ENCODE measurements at places on chromosomes 3 and 15.

DNA sequence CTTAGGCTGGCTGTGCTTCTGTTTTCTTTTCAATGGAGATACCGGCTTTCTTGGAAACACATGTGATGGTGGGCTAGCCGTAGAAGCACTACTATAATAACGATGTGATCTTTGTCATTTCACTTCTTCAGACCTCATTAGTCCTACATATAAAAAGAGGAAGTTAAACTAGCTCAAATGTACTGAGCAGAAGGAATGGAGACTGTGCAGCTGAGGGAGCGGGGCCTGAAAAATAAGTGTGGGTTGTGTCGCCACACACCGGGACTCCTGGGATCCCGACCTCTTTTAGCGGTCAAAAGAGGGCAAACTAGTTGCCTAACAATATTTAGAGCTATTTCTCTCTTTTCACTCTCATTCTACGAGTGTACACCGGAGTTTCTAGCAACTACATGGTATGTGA, 1.0 kb upstream of the RNF7 start:
- DNase-seq, result no peak

GRCh38 chr3:42476225-42477125, 26.0 kb upstream of the VIPR1 start:
- no peak for DNase-seq

GRCh38 chr3:55984626-55985025, 483.6 kb downstream of the ERC2 start:
- no peak for DNase-seq

- DNase-seq, result no peak
Observed at GRCh38 chr3:107627962-107628542, 105.3 kb downstream of the BBX start.

DNA sequence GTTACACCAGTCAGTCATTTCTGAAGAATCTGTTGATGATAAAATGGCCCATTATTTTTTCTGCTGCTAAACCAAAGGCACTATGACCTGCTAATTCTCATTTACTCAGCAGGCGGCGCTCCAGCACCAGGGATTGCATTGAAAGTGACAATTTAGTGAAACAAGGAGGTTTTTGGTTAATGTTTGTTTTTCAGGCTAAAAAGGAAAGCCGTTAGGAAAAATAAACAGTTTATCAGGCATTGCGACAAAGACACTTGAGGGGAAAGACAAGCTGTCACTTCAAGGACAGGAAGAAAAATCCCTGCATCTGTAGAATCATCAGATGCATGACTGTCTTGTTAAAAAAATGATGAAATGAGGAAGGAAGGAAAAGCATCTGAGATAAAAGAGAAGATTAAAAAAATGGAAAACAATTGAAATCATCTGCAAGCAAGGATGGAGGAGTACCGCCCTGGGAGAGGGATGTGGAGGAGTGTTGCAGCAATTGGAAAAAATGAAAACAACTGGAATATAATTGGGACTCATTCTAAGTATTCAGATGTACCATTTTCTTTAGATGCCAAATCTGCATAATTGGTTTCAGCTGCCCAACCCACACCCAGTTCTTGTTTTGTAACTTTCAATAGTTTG, 54.0 kb downstream of the NR1D2 start:
- peak; percentile 60 for DNase-seq

GRCh38 chr15:58340176-58340575, 91.6 kb upstream of the LIPC start:
- DNase-seq, result no peak

- no peak for DNase-seq
Observed at GRCh38 chr3:156474560-156475389, 80.1 kb downstream of the SSR3 start.

DNA sequence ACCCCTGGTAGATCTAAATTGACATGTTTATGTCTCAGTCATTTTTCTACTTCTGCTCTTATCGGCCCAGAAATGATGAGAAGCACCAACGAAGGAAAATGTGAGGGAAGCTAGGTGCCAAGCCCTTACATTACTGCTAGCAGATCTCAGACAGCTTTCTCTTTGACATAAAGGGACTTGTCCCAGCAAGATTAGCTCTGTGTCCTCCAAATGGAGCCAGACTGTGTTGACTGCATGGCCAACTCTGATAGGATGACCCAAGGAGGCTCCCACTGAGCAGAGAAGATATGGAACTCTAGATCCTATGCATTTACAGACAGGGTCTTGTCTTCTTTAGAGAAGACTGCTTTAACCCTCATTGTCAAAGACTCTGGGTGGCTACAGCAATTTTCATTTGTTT, 2.8 kb upstream of the MCTP2 start:
- DNase-seq, result no peak

- no peak for DNase-seq
Observed at GRCh38 chr3:11306817-11307589, 34.8 kb downstream of the ATG7 start.

- DNase-seq, result no peak
Observed at GRCh38 chr15:95872366-95872771, 458.1 kb upstream of the NR2F2 start.

DNA sequence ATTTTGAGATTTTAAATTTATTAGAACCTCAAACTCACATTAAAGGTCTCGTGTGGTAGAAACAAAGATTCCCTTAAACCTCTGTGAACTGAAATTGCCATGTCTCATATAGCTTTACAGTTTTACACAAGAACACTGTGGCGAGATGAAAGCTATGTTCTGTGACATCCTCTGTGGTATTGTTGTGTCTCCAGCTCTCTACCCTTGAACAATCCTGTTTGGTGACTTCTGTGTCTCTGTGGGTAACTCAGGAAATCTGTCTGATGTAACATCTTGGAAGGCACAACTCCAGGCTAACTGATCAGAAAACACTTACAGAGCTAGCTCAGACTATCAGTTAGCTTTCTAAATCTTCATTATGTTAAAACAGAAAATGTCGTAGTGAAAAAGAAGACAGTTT, 318.8 kb upstream of the GBE1 start:
- no peak for DNase-seq

GRCh38 chr3:172087602-172088580, 48.5 kb downstream of the FNDC3B start:
- no peak for DNase-seq
